Hepatocyte (in vitro differentiated cells): ENCODE measurements at places on chromosomes 4 and X.

- DNase-seq = no peak
These were observed 40.6 kb downstream of the QRFPR start for GRCh38 chr4:121340247-121340646.

GRCh38 chrX:11244636-11245035, 48.6 kb upstream of the AMELX start:
- DNase-seq = no peak

DNA sequence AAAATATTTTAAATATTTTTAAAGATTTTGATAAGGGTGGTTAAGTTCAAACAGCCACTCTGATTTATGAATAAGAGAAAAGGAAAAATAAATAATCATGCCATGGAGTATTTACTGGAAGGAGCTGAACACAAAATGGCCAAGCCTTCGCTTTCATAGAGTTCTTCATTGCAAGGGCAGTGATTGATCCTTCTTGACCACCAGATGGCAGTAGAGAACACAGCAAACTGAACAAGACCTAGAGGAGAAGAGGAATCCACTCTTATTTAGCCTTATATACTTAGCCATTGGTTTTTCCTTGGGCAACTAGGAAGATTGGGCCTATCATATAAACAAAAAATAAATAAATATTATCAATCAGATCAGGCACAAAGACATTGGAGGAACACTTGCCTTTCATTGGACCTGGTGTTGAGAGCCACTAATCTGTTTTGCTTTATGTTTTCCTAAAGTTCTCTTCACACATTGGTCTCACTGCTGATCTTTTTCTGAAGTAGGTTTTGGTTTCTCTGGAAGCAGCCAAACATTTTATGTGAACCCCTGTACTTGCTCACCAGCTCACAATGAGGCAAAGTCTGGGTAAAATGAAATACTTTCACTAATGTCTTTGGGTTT, 58.1 kb upstream of the PARM1 start:
- peak; percentile 91 for DNase-seq

DNA sequence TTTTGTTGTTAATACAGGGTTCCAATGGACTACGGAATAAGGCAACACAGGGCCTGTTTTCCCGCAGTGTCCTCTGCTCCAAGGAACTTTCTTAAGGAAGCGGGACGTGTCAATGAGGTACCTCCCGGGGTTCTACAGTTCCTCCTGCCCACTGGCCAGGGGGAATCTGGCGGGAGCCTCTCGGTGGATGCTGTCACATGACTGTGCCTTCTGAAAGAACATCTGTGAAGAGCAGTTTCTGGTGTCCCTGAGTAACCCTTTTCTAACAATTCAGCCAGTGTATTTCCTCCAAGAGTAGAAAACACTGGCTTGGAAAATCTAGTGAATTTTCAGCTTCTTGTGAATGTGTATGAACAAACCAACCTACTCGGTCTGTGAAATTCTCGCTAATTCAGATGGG, 32.7 kb downstream of the MFAP3L start:
- no peak for DNase-seq
